ENCODE measurements at places on chromosomes 6 and 20.

- no peak for DNase-seq
Measured at GRCh38 chr6:108117427-108118358, 43.2 kb upstream of the OSTM1 start.

DNA sequence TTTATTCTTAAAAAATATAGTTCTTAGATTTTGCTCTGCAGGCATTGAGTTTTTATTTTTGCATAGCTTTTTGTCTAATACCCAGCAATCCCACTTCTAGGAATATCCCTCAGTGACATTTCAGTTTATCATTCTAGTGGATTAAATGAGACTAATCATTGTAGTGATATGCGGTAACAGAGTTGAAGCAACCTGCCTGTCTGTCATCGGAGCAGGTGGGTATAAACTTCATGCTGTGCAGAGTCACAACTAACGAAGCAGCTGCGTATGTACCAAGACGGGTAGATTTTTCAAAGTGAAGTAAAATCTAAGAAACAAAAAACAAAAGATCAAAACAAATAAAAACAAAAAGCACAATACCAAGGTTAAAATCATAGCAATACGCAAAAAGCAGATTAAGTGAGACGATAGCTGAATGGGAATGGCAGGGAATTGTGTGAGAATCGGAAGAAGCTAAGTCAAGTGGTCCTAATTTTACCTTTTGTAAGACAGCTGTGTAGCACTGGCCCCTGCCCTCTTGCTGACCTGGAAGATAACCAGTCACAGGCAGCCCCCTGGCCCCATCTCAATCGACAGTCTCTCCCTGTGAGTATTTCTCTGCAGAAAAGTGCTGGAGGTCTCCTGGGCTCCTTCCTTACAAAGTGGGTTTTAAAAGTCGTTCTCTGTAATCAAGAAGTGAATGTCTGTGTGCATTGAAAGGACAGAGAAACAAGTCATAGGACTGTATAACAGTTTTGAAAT, 169.2 kb downstream of the OR2B2 start:
- no peak for DNase-seq

DNA sequence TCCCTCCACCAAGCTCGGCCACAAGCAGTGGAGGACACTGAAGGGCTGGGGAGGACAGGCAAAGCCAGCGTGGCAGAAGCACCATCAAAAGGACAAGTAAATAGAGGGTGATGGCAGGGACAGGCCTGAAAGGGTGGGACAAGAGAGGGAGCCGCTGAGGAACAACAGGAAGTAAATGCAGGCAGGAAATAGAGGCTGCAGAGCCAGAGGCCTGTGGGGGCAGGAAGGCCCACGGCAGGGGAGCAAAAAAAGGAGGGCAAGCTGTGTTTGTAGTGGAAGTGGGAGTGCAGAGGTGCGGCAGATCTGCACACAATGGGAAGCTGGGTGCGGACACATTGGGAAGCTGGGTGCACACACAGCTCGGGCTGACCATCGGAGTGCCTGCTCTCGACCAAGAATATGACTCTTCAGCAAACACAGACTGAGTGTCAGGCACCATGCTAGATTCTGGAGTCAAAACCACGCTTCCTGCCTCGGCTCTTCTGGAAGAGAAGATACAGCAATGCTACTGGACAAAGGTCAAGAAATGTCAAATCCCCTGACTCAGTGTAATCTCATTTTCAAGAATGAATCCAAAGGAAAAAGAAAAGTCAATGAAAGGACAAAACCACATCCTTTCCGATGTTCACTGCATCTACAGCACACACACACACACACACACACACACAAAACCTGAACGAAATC, 40.4 kb upstream of the RAB22A start:
- no peak for DNase-seq

- no peak for DNase-seq
Measured at GRCh38 chr6:27168586-27169443, 78.7 kb upstream of the PRSS16 start.

DNA sequence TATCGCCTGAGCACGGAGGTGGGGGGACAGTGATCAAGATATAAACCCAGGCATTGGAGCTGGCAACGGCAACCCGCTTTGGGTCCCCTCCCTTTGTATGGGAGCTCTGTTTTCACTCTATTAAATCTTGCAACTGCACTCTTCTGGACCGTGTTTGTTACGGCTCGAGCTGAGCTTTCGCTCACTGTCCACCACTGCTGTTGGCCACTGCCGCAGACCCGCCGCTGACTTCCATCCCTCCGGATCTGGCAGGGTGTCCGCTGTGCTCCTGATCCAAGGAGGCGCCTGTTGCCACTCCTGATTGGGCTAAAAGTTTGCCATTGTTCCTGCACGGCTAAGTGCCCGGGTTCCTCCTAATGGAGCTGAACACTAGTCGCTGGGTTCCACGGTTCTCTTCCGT, 48.9 kb upstream of the CD83 start:
- DNase-seq = no peak

DNA sequence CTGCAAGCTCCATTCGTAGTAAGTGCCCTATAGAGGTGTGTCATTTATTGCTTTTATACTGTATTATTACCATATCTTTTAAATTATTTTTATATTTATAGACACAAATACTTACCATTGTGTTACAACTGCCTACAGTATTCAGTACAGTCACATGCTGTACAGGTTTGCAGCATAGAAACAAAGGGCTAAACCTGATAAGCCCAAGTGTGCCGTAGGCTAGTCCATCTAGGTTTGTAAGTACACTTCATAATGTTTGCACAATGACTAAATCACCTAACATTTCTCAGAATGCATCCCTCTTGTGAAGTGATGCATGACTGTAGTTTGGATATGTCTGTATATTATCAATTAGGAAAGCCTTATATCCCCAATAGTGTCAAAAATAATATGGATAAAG, 122.8 kb downstream of the CLVS2 start:
- no peak for DNase-seq

- no peak for DNase-seq
Measured at GRCh38 chr6:143232849-143233248, 172.2 kb downstream of the AIG1 start.

DNA sequence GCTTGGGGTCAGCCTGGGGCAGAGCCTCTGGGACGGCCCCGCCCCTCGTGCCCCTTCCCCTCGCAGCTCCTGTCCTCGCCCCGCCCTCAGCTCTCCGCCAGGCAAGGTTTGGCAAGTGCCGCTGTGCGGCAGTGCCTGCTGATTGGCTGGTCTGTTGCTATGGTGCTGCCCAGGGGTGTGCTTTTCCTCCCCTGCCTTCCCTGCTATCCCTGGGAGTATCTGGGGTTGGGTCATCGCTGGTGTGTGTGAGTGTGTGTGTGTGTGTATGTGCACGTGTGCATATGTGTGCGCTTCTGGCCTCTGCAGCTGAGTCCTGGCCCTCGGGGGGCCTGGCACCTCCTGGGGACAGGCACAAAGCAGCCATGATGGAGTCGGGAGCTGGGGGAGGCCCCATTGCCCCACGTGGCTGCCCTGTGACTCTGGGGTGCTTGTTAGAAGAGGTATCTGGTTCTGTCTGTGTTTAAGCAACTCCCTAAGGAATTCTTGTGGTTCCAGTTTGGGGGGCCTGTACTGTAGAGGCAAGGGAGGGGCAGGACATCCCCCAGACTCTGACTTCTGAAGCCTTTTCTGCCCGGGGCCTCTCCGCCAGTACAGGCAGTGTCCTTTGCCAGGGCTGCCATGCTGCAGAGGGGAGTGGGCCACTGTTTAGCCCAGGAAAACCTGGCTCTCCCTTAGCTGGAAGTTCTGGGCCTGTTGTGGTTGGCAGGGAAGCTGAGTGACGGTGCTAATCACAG, 6.9 kb downstream of the RTEL1 start:
- DNase-seq = no peak

DNA sequence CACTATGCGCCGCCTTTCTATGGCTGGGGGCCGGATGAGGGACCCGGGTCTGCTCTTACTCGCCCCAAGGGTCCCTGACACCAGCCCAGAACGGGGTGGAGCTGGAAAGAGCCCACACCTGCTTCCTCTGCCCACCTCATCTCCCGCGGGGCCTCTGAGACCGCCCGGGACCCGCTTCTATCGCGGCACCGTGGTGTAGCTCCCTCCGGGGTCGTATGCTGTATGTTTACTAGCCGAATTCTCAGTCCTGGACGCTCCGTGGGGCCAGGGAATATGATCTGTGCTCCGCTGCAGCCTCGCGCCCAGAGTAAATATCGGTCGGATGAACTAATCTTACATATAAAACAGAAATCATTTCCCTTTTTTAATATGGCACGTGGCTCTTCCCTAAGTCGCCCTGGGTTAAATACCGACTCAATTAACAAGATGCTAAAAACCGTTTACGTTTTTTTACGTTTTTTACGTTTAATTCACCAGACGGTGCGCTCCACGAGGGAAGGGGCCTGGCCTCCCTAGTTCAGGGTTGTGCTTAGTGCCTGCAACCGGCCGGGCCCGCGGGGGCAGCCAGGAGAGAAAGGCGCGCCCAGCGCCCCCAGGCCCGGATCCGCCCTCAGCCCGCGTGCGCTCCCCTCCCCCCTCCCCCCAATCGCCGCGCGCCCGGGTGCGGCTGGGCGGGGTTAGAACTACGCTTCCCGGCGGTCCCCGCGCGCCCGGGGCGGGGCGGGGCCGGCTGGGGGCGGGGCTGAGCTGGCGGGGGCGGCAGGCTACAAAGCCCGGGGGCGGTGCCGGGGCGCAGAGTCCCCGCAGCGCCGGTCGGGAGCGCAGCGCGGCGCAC, at the start of gene RBM38:
TSS of gene RBM38 (plus strand) at position 793 of the 835 bp plus-strand sequence. CDS start 186 bp downstream, outside the sequence.
- DNase-seq = no peak
